ENCODE measurements at places on chromosomes 5 and 9. TPM values are rescaled to one million over a fixed set of nuclear protein-coding genes. Genes with fewer than 3 reads are reported as not detected.

The BSPRY gene
- under 0.01 TPM for total RNA-seq

The SGCD gene
- total RNA-seq = 3.3 TPM

The PIGO gene
- total RNA-seq = 6.9 TPM

The GAPT gene
- total RNA-seq = not detected

The LHFPL2 gene
- total RNA-seq = 23.2 TPM
